KG1 (cell line): ENCODE measurements at places on chromosomes 5 and 9.
A peak's percentile ranks its signal among the peaks of the same experiment; 100 is the strongest.

DNA sequence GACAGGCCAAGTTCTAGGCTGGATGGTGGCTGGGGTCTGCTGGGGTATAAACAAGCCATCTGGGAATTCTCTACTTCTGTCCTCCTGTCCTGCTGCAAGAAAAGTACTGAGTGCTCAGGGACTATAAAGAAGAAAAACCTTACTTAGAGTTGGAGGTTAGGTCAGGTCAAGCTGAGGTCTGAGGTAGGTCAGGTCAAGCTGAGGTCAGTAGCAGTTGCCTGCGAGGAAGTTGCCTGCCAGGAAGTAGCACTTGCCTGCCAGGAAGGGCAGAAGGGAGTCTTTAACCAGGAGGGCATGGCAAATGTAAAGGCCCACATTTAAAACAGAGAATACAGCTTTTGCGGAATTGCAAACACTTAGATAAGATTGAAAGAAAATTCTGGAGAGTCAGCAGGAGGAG, 51.3 kb upstream of the PRLR start:
- no peak for DNase-seq

- DNase-seq = peak; percentile 7
Observed at GRCh38 chr5:127820910-127821553, 117.8 kb downstream of the CCDC192 start.

DNA sequence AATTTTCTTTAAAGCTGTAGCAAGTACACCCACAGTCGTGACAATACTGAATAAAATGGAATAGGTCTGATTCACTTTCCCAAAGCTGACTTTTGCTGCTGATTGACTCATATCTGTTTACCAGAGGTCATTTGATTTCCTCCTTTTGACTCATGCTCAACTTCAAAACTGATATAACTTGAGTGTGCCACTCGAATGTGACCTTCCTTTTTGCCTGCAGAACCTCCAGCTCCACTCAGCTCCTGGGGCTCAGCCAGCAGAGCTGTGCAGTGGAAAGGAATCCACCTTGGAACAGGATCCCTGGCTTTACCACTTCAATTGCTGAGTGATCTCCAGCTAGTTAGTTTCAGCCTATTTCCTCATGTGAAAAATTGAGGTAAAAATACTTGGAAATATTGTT, 84.1 kb downstream of the FEM1C start:
- DNase-seq = no peak

DNA sequence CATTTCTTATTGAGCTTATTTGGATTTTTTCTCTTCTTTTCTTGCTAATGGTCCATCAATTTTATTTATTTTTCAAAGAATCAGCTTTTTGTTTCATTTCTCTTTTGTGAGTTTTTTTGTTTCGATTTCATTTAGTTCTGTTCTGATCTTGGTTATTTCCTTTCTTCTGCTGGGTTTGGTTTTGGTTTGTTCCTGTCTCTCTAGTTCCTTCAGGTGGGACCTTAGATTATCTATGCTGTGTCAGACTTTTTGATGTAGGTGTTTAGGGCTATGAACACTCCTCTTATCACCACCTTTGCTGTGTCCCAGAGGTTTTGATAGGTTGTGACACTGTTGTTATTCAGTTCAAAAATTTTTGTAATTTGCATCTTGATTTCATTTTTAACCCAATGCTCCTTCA, 119.8 kb downstream of the GABRG2 start:
- DNase-seq = no peak

DNA sequence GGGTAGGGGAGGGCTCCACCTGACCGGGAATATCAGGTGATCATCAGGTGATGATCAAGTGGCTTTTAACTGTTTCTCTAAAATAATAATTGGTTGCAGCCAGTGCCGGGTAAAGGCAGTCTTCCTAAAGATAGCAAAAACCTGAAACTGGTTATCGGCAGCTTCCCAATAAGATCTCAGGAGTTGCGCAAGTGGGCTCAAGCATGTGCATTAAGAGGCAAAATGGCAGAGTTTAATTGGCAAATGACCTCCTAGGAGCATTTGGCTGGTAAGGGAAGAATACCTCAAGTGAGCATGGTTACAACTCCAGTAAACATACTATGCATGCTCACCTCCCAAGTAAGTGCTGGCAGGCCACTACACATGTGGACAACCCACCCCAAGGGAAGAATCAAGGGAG, 4.2 kb downstream of the C1QTNF3 start:
- DNase-seq = no peak

GRCh38 chr9:109120204-109120789, 550 bp upstream of the TMEM245 start:
- no peak for DNase-seq

GRCh38 chr9:119029886-119030285, 339.3 kb downstream of the BRINP1 start:
- no peak for DNase-seq

DNA sequence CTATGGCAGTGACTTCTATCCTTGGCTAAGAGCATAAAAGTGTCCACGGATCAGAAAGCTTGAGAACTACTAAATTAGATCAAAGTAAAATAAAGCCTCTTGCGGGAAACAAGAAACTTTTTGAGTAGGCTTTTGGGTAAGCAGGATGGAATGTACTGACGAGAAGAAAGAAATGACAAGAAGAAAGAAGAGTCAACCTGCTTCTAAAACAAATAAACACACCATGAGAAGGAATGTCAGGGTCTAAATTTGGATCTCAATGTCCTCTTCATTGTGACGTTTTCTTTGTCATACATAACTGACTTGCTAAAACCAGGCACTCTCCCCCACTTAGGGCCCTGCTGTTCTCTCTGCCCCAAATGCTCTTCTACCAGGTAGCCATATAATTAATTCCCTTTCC, 290.1 kb upstream of the PTGER4 start:
- no peak for DNase-seq

- no peak for DNase-seq
Observed at GRCh38 chr5:88660264-88660946, 222.6 kb downstream of the MEF2C start.

DNA sequence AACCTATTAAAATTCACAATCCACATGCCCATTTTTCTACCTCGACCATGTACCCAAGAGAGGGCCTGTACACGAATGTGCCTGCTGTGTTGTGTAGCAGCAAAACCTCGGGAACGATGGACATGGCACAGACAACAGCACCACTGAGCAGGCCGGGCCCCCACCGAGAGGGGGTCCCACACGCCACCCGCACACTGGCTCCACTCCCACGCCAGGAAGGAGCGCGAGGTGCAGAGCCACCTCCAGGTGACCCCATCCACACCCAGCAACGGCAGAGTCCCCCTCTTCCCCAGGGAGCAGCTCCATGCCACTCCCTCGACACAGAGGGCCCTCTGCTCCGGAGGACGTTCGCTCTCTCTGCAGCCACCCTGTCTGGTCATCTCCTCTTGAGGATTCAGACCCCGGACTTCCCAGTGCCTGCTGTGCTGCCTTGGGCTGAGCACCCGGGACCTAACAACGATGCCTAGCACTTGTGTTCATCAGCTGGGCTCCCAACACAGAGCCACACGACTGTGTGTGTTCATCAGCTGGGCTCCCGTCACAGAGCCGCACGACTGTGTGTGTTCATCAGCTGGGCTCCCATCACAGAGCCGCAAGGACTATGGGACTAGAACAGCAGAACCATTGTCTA, 25.3 kb upstream of the ADAMTS2 start:
- DNase-seq = no peak

GRCh38 chr9:33884856-33885701, 68.1 kb downstream of the UBE2R2 start:
- DNase-seq = no peak

- no peak for DNase-seq
Observed at GRCh38 chr9:78215706-78216105, 20.2 kb upstream of the CEP78 start.

- DNase-seq = no peak
Observed at GRCh38 chr9:115642285-115642684, 511.3 kb upstream of the PAPPA start.

- DNase-seq = no peak
Observed at GRCh38 chr5:103315455-103315854, 56.9 kb downstream of the MACIR start.

- no peak for DNase-seq
Observed at GRCh38 chr9:26735160-26735559, 157.4 kb downstream of the CAAP1 start.

- no peak for DNase-seq
Observed at GRCh38 chr9:72390907-72391306, 25.9 kb upstream of the ZFAND5 start.

DNA sequence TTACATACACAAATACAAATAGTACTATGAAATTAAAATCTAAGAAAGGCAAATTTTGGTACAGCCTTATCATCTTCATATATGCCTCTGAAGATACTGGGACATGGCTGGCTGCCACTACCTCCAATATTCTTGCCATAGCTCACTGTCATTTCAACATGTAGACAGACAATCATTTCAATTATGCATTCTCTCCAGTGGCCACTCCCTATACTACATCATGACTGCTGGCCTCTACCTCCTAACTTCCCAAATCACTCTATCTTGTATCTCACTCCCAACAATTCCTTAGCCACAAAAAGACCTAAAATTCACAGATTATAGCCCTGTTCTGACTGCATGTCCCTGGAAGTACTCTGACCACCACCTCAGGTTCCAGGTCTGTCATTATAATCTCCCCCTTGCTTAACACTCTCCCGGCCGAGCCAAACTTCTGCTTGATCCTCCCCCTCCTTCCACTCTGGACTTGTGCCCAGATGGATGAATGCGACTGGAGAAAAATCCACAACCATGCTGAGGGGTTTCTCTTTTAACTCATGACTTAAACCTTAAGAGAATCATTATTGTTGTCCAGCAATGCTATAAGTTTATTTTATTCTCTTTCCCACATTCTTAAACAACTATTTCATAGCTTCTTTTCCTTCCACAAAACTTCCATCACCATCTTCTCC, 225.3 kb upstream of the TLE4 start:
- no peak for DNase-seq

DNA sequence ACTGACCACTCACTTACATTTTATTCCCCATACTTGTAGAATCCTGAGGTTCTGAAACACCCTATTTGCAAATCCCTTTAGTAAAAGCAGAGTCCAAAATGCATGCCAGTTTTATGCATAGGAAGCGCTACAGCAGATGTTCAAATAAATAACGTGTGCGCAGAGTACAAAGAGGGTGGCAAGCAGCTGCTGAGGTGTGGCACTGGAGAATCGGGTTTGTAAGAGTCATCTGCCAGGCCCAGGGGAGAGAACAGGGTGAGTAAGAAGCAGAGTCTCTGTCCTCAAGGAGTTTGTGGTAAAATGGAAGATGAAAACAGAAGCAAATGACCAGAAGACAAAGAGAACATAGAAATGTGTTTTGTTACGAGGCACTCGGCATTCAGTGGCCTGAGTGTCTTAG, 288.8 kb downstream of the GLIS3 start:
- DNase-seq = no peak

- DNase-seq = no peak
Observed at GRCh38 chr5:135009736-135010501, 24.1 kb downstream of the PITX1 start.

- DNase-seq = no peak
Observed at GRCh38 chr9:78324682-78325081, 27.8 kb downstream of the PSAT1 start.
